ENCODE measurements at places on chromosomes 7 and 10.

DNA sequence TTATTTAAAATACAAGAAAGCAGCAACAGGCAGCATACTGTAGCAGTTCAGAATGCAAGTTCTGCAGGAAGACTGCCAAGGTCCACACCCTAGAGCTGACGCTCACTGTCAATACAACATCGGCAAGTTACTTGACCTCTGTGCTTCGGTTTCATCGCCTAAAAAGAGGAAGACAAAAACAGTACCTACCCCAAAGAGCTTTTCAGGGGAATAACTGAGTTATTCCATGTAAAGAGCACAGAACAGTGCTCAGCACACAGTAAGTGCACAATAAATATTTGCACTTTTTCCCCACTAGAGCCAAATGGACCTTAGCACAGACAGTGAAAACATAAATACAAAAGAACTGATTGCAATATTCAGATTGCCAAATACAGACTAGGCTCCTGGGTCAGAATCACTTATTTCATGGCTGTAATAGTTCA, 88.6 kb downstream of the USP6NL start:
- DNase-seq, result no peak

- DNase-seq, result no peak
Measured at GRCh38 chr10:32376771-32377170, 29.8 kb upstream of the EPC1 start.

GRCh38 chr10:30606313-30606712, 23.2 kb downstream of the LYZL2 start:
- no peak for DNase-seq

- DNase-seq, result peak; percentile 71
Measured at GRCh38 chr10:73744664-73744975, 448 bp downstream of the SEC24C start.

- DNase-seq, result no peak
Measured at GRCh38 chr7:141497391-141497790, 53.8 kb upstream of the AGK start.

GRCh38 chr7:80129785-80130184, 4.8 kb upstream of the GNAI1 start:
- DNase-seq, result no peak

DNA sequence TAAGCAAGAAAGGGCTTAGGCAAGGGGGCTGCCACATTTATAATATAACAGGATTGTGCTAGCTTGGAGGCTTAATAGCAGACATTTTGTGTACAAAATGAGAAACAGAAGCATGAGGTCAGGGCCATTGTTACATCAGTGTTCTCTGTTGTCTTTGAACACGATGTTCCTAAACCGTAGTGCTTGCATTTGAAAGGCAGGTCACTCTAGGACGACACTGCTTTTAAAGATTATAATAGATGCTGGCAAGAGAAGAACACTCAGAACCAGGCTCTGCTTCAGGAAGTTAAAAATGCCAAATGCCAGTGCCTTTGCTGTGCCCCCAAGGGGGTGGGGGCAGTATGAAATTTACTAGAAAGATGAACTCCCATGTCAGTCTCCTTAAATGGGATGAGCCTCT, 91.1 kb downstream of the SORCS3 start:
- DNase-seq, result no peak

DNA sequence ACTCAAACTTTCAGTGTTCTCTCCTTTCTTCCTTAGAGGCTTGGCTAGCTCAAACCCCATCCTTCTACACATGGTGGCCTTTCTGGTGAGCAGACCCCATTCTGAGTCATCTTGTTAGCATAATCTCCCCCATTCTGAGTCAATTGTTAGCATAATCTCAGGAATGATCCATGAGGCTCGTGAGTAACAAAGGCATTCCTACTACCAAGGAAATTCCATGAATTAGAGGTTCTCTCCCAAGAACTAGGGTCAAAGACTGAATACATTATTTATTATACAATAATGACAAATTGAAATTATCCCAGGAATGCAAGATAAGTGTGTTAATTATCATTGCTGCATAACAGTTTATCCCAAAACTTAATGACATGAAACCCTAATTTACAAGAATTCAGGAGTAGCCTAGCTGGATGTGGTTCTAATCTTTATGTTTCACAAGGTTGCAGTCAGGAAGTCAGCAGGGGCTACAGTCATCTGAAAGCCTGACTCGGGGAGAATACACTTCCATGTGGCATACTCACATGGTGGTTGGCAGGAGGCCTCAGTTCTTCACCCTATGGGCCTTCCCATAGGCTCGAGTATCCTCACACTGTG, 100.2 kb downstream of the MMRN2 start:
- peak; percentile 10 for DNase-seq

DNA sequence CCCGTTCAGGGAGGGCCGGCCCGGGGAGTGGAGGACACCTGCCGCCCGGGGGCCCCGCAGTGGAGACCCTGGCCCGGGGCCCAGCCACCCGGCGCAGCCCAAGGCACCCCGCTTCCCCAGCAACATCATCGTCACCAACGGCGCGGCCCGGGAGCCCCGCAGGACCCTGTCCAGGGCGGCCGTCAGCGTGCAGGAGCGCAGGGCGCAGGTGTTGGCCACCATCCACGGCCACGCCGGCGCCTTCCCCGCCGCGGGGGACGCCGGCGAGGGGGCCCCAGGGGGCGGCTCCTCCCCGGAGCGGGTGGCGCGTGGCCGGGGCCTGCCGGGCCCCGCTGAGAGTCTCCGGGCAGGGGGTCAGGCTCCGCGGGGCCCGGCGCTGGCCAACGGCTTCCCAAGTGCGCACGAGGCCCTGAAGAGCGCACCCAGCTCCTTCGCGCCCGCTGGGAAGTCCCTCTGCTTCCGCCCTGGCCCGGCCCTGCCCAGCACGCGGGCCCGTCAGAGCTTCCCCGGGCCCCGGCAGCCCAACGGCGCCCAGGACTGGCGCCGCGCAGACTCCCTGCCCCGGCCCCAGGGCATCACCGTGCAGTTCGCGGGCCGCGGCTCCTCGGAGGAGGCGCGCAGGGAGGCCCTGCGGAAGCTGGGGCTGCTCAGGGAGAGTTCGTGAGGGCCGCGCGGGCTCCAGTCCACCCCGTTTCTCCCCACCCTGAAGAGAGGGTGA, 46.7 kb downstream of the PROSER2 start:
- peak; percentile 21 for DNase-seq

DNA sequence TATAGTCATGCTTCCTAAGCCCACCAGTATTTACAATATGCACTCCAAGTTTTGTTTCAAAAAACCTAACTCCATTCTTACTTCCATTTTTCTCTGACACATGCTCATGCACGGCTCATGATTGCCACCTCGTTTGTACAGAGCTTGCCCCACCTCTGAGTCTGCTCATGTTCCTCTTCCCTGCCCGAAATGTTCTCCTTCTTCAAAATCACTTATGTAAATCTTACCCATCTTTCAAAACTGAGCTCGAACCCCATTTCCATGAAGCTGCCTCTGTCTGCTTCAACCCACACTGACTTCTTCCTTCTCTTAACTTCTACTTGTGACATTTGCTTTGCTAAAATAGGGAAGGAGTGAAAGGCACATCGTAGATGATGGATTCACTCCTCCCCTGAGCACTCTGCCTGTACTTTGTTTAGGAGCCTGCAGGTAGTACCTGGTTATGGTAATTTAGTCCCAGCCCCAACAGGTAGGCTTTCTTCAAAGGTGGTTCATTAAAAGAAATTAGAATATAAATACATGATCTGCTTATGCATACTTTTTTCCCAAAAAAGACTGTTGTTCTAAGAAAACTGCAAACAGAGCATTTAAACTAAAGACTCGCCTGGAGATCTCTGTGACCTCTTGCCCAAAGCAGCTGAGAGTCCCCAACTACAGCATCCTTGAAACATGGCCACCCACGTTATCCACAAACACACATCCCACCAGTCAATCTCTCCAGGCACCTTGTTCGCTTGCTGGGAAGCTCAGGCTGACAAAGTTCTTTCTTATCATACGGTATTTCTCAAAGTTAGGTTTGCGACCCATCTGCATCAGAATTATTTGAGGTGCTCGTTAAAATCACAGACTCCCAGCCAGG, 172.0 kb downstream of the DGKI start:
- DNase-seq, result no peak

DNA sequence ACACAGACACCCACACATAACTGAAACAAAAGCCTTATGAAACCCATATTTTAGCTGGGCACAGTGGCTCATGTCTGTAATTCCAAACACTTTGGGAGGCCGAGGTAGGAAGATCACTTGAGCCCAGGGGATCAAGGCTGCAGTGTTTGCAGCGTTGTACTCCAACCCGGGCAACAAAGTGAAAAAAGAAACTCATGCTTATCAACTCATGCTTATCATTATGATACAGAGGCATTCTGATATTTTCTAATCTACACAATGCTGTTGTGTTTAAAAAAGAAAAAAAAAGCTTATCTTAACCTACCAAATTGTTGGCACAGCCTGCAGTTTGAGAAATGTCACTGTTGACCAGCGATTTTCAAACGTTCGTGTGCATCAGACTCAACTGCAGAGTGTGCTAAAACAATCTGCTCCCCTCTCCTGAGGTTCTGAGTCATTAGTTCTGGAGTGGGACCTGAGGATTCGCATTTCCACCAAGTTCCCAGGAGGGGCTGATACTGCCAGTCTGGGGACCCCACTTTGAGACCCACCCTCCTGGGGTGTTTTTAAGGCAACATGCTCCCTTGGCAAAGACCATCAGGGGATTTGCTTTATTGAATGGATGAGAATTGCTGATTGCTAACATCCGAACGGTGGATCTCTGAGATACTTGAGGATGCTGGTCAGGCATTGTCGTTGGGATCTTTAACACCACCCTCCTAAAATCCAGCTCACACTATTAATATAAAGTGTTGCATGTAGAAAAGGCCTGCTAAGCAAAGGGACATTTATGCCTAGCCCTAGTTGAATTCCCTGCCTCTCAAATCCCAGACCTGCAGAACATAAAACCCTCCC, 16.2 kb downstream of the CHST3 start:
- no peak for DNase-seq

GRCh38 chr7:128899392-128899791, 11.1 kb downstream of the KCP start:
- peak; percentile 7 for DNase-seq

GRCh38 chr10:132168571-132169030, 18.1 kb upstream of the DPYSL4 start:
- no peak for DNase-seq

- DNase-seq, result no peak
Measured at GRCh38 chr7:77235276-77235675, 35.7 kb upstream of the FGL2 start.

- no peak for DNase-seq
Measured at GRCh38 chr10:77400033-77400432, 237.6 kb downstream of the KCNMA1 start.

DNA sequence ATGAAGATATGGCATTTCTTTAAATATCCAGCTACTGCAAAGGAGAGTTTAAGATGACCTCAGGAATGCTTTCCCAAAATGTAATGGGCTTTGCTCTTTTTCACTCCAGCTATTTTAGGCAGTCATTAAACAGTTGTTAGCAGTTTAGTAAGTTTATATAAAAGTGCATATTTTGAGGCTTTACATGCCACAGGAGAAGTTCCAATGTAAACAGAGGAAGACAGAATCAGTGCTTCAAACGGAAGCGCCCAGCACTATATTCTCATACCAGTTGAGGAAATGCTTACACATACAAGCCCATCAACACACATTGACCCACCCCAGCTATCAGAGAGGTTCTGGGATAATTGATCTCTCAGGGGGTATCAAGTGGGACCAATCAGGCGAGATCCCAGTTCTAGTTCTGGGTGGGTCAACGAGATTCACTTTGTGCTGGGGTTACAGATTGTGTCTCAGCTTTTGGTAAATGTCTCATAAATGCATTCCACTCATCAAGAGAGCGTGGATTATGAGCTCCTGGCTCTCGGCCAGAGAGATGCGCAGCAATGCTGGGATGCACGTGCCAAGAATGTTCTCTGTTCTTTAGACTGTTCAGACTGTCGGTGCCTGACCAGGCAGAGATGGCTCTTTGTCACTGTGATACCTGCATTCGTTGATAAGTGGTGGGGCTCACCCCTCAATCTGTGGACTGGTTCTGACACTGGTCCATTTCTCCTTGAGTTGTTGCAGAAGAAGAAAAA, 55.0 kb downstream of the CACNB2 start:
- DNase-seq, result peak; percentile 20

- no peak for DNase-seq
Measured at GRCh38 chr10:117246997-117247671, 6.2 kb downstream of the SLC18A2 start.

GRCh38 chr7:138064856-138065357, 11.4 kb upstream of the AKR1D1 start:
- DNase-seq, result peak; percentile 13

- peak; percentile 35 for DNase-seq
Measured at GRCh38 chr7:1459920-1460820, 900 bp upstream of the MICALL2 start.

DNA sequence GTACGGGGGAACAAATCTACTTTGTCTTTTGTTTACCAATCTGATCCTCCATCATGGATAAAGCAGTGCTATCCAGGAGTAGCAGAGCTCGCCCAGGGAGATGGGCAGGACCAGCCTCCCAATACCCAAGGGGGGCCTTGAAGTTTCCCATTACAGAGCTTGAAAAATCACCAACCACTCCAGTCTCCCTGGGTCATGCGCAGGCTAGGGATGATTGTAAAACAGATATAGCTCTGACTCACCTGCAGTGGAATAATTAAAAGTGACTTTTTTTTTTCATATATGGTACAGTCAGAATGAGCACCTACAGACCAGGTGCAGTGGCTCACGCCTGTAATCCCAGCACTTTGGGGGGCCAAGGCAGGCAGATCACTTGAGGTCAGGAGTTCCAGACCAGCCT, 204.6 kb upstream of the PLXNA4 start:
- DNase-seq, result no peak

GRCh38 chr10:47053081-47053798, 142.0 kb downstream of the PTPN20 start:
- DNase-seq, result no peak

DNA sequence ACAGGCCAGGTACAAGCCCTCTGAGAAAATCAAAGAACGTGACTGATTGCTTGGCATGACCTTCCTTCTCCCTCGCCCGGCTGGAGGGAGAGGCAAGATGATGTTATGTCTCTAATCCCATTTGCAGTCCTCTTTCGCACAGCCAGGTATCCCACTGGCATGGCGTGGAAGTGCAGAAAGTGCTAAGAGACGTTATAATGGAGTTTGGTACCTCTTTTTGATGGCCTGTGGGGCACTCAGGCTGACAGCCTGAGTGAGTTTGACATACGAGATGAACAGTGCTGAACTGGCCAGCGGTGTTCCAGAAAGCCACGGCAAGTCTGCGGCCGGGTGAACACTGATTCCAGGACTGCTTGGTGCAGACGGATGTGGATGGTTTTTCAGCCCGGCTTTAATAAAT, 241.6 kb downstream of the RAB11FIP2 start:
- no peak for DNase-seq
